Ascending aorta (tissue), 2 donors: ENCODE measurements at places on chromosomes 5 and 9.

DNA sequence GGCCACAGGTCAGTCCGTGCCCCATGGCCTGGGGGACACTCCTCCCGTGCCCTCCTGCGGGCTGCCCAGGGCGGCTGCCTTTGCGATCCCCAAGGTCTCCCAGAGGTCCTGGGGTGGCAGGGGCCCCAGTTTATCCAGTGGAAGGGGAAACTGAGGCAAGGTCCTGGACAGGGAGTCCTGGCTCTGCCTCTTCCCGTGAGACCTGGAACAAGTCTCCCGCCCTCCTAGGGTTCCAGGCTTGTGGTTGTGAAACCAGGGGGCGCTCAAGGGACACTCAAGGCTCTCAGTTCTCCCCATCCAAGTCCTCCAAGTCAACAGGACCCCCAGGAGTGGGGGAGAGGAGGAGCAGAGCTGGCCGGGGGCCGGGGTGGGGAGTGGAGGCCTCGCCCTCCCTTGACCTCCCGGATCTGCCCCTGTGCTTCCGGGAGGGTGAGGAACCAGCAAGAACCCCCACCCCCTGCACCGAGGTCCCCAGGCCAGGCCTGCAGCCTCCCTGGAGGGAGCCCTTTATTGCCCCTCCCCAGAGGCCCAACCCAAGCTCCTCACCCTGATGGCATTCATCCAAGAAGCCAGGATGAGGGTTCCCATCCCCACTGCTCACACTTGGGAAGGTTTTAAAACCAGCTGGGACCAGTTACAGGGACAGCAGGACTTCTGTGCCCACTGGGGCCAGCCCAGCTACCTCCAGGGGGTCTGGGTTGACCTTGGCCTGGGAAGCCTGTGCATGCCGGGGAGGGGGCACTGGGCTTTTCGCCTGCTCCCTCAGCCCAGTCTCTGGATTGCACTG lies 24.7 kb upstream of the TMEM250 start:
- no peak for DNase-seq

GRCh38 chr9:2634153-2634552 lies 12.6 kb downstream of the VLDLR start:
- DNase-seq, result no peak

GRCh38 chr5:10660720-10661387 lies 97.0 kb downstream of the ANKRD33B start:
- no peak for DNase-seq

DNA sequence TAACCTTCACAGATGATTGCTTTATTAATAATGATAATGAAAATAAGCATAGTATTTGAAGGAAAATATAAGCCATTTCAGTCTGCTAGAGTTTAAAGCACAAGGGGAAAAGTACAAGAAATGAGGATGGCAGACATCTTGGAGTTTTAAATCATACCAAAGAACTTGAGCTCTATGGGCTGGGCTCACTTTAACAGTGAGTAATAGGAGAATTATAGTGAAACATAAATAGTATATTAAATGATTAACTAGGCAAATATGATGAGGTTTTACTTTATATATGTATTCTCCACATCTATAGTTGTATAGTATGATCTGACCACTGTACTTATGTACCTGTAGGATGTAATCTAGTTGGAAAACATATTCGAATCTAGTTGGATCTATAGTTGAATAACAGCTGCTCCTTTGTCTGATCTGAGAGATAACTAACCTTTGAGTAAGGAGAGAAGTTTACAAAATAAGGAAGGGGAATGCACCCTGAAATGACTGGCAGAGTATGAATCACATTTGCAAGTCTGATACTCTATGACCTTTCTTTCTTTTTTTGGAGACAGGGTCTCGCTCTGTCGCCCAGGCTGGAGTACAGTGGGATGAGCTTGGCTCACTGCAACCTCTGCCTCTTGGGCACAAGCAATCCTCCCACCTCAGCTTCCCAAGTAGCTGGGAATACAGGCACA lies 17.6 kb downstream of the MEGF9 start:
- DNase-seq, result no peak

- DNase-seq, result no peak
Observed at GRCh38 chr5:168788107-168788506, 208.9 kb upstream of the PANK3 start.
